Tongue (tissue), 3 donors: ENCODE measurements at places on chromosomes 6 and 20. TPM values are rescaled to one million over a fixed set of nuclear protein-coding genes. Genes with fewer than 3 reads are reported as not detected.

DNA sequence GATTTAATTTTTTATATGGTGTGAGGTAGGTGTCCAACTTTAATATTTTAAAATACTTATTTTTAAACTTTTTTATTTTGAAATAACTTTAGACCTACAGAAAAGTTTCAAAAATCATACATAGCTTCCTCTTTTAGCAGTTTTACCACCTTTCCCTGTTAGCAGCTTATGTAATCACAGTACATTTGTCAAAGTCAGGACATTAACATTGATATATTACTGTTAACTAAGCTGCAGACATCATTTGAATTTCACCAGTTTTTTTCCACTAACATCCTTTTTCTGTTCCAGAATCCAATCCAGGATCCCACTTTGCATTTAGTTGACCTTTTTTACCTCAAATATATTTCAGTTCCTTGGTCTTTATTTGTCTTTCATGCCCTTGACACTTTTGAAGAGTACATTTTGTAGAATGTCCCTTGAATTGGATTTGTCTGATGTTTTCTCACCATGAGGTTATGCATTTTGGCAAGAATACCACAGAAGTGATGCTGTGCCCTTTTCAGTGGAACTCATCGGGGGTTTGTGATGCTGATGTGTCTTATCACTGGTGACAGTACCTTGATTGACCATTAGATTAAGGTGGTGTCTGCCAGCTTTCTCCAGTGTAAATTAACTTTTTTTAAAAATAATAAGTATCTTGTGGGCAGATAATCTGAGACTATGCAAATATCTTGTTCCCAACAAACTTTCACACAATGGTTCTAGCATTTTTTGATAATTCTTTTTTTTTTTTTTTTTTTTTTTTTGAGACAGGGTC lies 33.4 kb downstream of the TTLL9 start:
- no peak for DNase-seq

DNA sequence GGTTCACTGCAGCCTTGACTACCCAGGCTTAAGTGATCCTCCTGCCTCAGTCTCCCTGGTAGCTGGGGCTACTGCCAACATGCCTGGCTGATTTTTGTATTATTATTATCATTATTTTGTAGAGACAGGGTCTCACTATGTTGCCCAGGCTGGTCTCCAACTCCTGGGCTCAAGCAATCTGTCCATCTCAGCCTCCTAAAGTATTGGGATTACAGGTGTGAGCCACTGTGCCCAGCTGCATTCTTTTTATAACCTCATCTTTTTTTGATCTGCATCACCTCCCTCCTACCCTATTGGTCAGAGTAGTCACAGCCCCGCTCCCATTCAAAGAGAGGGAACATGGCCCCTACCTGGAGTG lies 23.6 kb upstream of the IER3 start:
- DNase-seq, result no peak

DNA sequence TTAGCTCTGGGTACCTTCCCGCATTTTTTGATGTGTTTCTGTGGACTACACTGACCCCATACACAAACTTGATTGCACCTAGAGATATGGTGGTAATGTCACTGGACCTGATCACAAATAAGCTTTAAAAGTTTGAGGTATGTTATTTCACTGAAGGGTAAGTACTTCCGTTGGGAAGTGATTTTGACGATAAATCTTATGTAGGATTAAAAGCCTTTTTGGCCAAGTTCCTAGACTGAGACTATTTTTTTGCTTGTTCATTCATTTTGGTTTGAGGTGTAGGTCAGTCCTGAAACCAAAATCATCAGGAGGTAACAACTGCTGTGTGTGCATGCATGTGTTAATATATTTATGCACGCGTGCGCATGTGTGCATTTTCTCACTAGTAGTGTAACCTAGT lies 336.3 kb downstream of the TFAP2A start:
- DNase-seq, result no peak

DNA sequence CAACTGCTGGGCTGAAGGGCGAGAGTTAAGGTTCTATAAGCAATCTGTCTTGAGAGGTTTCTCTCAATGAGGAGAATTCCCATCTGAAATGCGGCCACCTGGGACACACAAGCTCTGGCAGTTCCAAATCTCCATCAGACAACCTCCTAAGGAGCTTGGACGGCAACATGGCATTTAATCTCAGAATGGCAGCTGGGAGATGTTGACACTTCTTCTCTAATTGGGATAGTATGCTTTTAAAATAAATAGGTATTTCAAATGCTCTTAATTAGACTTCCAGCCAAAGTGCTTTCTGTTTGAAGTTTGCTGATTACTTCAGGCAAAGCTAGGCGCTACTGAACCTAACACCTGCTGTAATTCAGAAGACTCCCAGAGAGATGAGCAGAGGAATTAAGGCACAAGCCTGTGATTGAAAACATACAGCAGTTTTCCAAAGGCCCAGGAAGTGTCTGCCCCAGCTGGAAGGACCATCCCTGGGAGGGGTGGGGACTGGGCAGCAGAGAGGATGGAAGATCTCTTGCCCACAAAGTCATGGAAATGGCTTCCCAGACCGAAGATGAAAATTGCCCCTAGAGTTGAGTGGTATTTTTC lies 59.1 kb upstream of the KCNK16 start:
- DNase-seq, result peak; percentile 27

COX4I2 gene
- total RNA-seq, result 6.3 TPM
